Fibroblast of mammary gland (primary cell): ENCODE measurements at places on chromosomes 5 and 9.

- DNase-seq, result peak; percentile 90
Measured at GRCh38 chr5:68548959-68549676, 333.6 kb downstream of the PIK3R1 start.

GRCh38 chr9:110971234-110971633 is 67.0 kb downstream of the LPAR1 start:
- peak; percentile 30 for DNase-seq

- no peak for DNase-seq
Measured at GRCh38 chr5:13303445-13303844, 641.0 kb downstream of the DNAH5 start.

DNA sequence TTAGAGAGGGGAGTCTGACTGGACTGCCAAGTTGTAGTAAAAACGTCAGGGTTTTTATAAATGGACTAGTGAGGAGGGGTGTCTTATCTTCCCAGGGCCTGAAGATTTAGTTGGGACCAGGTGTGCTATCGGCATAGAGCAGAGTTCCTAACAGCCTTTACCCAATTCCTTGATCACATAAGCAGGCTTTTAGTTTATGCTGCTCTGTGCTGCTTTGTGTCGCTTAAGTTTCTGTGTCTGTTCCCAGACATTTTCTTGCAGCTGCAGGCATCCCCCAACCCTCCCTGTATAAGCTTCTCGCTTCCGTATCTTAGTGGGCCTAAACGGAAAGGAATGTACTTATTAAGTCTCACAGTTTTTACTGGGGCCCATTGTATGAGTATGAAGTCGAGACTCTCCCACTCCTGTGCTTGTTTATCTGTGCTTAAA is 2.6 kb upstream of the SMC5 start:
- DNase-seq, result peak; percentile 58

GRCh38 chr9:3939820-3940219 is 360.0 kb downstream of the GLIS3 start:
- no peak for DNase-seq

- DNase-seq, result peak; percentile 35
Measured at GRCh38 chr5:39005566-39006232, 68.5 kb downstream of the RICTOR start.

DNA sequence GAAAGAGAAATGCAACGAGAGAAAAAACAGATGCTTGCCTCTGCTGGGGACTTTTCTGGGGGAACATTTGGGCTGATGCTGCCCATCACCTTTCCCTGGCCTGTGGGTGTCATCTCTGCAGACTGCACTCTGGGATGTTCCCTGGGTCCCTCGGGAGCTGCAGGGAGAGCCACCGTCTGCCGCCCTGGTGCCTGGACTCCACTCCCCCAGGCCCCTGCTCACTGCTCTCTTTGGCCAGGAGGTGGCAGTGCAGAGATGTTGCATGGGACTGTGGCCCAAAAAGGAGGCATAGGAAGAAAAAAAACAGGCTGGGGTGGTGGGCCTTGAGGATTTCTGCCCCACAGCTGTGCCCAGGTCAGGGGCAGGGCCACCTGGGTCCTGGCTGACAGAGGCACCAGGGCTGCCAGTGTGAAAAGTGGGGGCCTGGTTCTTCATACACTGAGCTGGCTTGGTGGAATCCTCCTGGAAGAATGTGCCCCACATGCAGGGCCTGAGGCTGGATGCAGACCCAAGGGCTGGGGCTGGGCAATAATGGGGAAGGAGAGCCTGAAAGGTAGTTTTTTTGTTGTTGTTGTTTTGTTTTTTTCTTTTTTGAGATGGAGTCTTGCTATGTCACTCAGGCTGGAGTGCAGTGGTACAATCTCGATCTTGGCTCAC is 353.6 kb downstream of the SLIT3 start:
- peak; percentile 39 for DNase-seq

DNA sequence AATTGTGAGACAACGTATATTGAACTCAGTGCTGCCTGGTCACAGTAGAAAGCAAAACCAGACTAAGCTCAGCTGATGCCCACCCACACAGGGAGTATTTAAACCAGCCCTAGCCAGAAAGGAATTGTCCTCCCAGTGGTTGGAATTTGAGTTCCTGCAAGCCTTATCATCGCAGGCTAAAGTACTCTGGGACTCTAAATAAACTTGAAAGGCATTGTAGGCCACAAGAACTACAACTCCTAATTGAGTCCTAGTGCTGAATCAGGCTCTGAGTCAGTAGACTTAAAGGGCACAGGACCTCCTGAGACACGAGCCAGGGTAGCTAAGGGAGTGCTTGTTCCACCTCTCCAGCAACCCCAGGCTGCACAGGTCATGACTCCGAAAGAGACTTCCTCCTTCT is 171.4 kb downstream of the MCTP1 start:
- DNase-seq, result peak; percentile 48

- no peak for DNase-seq
Measured at GRCh38 chr5:109718216-109718615, 28.5 kb downstream of the MAN2A1 start.

DNA sequence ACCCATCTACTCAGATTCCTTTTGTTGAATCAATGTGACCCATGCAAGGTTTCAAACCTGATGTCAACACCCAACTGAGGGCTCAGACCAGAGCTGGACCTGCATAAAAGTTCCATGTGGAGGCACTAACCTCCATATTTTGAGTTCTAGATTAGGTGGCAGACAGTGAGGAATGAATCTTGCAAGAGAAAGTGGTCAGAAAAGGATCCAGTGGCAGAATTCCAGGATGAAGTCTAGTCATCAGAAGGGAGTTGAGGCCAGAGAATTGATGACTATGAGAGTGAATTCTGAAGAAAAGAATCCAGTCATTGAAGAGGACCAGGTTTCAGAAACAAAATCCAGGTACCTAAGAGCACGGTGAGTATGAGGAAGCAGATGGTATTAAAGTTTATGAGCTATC is 205.1 kb upstream of the RGMB start:
- peak; percentile 69 for DNase-seq

DNA sequence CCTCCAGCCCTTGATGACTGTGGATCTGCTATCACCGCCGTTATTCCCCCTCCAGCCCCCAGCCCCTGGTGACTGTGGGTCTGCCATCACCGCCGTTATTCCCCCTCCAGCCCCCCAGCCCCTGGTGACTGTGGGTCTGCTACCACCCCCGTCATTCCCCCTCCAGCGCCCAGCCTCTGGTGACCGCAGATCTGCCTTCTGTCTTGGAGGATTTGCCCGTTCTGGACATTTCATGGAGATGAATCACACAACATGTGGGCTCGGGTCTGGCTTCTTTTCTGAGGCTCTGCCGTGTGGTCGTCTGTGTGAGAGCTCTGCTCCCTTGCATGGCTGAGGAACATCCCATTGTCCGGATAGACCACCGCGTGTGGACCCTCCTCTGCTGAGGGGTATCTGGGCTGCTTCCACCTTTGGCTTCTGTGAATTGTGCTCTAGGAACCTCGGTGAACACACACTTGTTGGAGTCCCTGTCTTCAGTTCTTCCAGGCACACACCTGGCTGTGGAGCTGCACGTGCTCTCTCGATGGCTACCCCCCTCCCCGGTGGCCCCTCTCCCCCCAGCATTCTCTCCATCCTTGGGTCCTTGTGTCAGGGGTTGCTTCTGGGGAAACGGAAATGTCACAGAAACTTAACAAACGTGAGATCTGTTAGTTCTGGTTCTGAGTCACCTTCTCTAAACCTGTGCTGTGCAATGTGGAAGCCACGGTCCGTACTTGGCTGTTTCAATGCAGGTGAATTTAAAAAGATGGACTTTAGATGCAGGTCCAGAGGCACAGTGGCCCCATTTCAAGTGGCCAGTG is 105.3 kb upstream of the COL5A1 start:
- DNase-seq, result peak; percentile 80

GRCh38 chr5:107875833-107876232 is 205.1 kb upstream of the EFNA5 start:
- DNase-seq, result peak; percentile 38

- DNase-seq, result no peak
Measured at GRCh38 chr9:130981756-130982137, 27.2 kb upstream of the LAMC3 start.

- DNase-seq, result no peak
Measured at GRCh38 chr5:151258201-151258611, 5.2 kb downstream of the GM2A start.

GRCh38 chr9:109789971-109790370 is 10.0 kb downstream of the PALM2AKAP2 start:
- no peak for DNase-seq

DNA sequence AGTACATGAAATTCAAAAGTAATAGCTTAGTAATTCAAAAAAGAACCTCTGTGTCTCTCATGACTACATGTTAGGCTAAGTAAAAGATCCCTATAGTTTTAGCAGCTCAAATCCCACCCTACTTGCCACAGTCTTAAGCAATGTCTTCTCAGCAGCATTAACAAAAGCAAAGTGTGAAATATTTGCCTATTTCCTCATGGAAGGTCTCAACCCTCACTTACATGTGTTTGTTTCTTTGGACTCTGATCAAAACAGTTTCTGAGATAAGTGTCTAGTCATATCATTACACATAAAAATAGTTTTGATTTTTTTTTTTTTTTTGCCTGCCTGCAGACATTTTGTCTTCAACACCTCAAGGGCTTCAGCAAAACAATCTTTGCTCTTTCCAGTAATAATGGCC is 310.5 kb downstream of the CETN3 start:
- no peak for DNase-seq

DNA sequence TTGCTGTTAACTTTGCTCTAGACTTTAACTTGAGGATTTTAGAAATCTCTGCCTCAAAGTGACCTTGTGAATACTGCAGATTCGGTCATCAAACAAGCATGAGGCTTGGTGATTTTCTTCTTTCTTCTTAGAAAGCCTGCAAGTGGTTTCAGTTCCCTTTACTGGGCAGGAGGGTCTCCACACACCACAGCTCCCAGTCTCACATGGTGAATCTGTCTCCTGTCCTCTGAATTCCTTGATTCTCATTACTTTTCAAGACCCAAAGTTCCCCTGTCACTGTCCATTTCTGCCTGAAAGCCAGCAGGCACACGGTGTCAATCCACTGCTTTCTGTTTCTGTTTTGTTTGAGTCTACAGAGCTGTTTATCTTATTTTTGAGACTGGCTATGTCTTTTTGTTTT is 14.1 kb downstream of the HSPB3 start:
- peak; percentile 21 for DNase-seq

DNA sequence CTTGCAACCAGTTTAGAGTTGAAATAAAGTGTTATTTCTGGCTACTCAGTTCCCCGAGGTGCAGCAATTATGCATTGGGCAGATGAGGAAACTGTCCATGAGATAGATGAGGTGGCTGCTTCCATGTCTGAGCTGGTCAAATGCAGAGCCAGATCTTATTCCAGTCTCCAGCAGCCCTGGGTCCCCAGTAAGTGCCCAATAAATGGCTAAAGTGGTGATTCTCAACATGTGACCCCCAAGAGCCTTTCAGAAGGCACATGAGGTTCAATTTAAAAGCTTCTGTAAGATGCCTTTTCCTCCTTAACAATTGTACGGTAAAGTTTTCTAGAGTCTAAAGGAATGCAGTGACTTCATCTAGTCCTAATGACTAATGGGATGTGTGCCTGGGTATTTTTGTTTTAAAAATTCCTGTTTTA is 17.5 kb downstream of the ATOX1 start:
- peak; percentile 79 for DNase-seq

GRCh38 chr9:14748373-14748772 is 25.8 kb upstream of the CER1 start:
- no peak for DNase-seq

- peak; percentile 10 for DNase-seq
Measured at GRCh38 chr9:77546376-77546950, 101.7 kb downstream of the GNA14 start.

GRCh38 chr9:94861589-94862272 is 135.2 kb downstream of the AOPEP start:
- DNase-seq, result peak; percentile 83

- DNase-seq, result no peak
Measured at GRCh38 chr5:31396611-31397295, 135.1 kb downstream of the DROSHA start.

- DNase-seq, result no peak
Measured at GRCh38 chr5:57009811-57010210, 57.9 kb upstream of the MIER3 start.

GRCh38 chr9:71058660-71059059 is 62.8 kb downstream of the TRPM3 start:
- DNase-seq, result no peak

GRCh38 chr5:133866903-133867245 is 101.6 kb downstream of the C5orf15 start:
- no peak for DNase-seq

DNA sequence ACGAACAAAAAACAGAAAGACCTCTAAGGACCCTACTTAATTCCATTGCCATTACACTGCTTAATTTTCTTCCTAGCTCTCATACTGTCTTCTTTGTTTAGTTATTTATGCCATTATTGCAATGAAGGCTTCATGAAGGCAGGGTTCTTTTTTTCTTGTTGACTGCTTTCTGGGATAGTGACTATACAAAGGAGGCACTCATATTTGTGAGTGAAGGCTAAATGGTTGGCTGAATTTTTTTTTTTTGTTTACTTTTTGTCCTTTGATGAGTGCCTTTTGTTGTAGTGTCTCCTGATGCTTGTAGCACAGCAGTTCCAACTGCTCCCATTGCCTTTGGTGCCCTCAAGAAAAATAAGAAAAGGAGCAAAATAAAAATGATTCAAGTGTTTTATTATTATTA is 17.8 kb downstream of the CTNNA1 start:
- DNase-seq, result no peak

DNA sequence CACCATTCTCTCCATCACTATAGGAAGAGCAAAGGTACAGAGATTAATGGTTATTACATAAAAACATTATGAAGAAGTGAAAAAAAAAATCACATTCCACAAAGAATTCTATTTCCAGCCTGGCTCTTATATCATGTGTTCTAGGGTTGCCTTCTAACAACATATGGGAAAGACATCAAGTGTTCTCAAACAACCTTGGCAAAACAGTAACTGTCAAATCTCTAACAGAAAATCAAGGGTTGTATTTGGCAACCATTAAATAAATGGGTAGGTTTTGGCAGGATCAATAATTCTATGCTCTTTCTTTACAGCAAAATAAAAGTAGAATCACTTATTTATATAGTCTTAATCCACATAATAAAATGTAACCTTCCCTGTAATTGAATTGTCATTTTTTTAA is 728.9 kb downstream of the MAT2B start:
- no peak for DNase-seq

DNA sequence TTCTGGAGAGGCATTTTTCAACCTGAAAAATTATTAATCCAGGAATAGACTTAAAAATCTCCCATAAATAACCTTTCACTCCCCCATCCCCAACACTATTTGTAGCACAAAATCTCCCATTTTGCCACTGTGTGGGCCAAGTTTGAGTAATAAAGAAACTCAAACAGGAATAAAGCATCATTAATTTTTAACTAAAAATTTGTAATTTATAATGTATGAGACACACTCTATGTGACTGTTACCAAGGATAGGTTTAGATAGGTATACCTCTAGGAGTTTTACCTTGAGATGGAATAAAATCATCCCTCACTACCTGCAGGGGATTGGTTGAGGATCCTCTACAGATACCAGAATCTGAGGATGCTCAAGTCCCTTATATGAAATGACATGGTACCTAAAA is 30.1 kb downstream of the CHD1 start:
- DNase-seq, result no peak

DNA sequence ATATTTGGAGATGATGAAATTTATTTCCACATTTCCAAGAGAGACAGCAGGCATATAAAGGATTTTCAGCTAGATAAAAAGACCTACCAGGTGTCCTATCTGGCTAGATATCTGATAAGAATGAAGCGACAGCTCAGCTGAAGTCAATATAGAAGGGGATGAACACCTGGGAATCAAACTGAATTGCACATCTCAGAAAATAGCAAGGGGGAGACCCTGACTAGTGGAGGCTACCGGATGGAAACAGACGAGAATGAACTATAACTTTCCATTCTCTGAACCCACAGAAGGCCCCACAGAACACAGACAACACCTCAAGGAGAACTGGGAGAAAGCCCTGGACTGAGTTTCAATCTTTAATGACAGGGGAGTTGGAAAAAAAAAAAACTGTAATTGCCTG is 51.1 kb downstream of the CPLANE1 start:
- no peak for DNase-seq
